ENCODE measurements at places on chromosomes 7 and 10.

DNA sequence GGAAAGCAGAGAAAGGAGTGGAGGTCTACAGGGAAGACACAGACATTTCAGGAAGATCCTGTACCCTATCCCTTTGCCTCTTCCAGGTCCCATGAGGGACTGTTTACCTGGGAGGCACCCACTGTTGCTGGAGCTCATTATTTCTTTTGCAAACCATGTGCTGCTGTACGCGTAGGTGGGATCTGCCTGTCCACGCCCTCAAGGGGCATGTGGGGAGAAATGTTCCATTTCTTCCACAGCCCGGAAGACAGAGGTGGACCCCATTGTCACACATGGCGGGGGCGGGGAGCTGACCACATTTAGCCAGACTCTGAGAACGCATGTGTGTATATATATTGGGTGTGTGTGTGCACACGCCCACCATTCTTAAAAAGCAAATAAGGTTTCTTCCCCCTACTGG is 2.0 kb downstream of the PLXNA4 start:
- no peak for DNase-seq

- DNase-seq, result no peak
Measured at GRCh38 chr7:24216576-24217125, 67.3 kb upstream of the NPY start.

DNA sequence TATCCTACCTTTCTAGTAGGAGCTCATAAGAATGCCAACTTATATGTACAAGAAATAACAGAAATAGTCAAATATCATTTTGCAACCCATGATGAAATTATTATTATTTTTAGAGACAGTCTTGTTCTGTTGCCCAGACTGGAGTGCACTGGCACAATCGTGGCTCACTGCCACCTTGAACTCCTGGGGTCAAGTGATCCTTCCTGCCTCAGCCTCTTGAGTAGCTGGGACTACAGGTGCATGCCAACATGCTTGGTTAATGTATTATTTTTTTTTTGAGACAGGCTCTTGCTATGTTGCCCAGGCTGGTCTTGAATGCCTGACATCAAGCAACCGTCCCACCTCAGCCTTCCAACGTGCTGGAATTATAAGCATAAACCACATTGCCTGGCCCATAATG is 44.8 kb downstream of the TNPO3 start:
- DNase-seq, result no peak

DNA sequence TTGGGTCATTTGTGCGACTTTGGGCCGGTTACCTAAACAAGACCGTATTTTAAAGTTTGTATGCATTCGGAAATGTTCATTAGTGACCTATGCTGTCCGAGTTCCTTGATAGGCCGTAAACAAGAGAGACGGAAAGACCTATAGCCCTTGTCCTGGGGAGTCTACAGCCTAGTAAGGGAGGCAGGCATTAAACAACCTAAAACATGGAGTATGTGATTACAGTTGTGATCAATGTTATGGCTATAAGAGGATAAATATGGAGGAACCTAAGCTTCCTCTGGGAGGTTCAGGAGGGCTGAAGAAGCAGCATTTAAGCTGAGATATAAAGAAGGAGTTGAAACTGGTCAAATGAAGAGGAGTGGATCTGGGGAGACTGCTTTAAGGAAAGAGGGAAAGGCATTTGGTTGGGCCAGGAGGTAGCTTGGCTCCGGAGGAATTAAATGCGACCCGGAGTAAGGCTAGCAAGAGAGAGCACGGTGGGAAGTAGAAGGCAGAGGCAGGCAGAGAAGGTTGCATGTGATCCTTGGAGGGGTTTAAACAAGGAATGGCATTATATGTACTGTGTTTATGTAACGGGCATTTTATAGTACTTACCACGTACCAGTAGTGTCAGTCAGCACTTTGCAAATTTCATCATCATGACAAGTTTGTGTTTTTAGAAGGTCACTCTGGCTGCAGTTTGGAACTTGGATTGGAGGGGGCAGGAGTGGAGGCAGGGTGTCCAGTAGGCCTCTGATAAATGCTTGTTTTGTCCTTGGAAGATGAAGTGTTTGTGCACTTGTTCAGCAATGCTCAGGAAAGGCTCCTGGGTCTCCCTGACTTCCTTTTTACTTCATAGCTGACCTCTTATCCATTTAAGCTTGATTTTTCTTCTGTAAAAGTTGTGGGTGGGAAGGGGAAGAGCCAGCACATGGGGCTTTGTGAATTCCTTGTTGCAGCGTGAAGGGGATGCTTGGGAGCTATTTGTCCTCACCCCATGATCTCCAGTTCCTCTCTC is 1.0 kb upstream of the AVPI1 start:
- DNase-seq, result peak; percentile 37

DNA sequence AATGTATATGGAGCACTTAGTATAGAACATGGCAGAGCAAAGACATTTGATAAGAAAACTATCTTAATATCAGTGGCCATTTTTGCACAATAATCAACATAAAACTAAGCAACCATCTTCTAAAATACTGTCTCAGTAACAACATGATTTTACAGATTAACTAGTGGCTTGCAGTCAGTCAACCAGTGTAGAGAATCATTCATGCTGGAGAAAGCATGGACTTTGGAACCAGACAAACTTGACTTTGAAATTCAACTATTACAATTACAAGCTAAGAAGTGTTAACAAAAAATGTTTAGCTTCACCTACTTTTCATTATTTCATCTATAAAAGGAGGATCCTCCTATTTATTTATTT is 27.7 kb downstream of the CUBN start:
- DNase-seq, result peak; percentile 14

DNA sequence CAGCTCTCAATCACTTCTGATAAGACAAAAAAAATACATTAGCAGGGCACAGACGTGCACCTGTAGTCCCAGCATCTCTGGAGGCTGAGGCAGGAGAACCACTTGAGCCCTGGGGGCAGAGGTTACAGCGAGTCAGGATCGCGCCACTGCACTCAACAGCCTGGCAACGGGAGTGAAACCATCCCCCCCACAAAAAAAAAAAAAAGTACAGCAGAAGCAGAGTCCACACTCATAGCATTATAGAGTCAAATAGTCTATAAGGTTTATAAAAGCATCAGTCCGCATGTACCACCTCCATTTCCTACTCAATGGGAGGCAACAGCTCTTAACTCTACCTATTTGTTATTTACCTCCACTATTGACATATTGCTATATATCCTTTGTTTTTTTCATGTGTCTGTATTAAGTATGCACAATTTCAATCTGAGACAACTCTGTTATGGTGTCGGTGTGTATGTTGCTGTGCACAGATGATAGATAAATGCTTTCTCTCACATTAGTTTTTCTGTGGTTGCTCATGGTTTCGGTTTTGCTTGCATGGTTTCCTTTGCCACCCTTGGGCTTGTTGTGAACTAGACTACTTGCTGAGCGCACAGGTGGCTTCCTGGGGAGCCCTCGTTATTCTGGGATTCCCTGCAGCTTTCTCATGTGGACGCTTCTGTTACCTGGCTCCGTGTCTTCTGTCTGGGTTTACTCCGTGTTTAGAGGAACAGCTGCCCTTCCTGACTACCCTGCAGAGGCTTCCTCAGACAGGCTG is 40.4 kb downstream of the PROSER2 start:
- DNase-seq, result no peak

DNA sequence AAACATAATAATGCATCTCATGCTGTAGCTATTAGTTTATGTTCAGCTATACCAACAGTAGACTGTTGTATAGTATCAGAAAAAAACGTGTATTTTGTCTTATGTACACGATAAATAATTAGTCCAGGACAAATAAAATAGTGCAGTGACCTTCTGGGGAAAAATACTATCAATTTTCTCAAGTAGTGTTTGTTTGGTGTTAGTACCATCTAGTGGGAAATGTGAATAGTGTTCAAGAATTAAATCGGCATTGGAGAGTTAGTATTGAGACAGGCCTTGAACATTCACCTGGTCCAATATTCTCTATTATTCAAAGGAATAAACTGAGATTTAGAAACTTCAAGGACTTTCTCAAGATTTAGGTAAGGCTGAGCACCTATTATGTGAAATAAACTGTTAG is 21.7 kb upstream of the OR2A5 start:
- DNase-seq, result peak; percentile 26

DNA sequence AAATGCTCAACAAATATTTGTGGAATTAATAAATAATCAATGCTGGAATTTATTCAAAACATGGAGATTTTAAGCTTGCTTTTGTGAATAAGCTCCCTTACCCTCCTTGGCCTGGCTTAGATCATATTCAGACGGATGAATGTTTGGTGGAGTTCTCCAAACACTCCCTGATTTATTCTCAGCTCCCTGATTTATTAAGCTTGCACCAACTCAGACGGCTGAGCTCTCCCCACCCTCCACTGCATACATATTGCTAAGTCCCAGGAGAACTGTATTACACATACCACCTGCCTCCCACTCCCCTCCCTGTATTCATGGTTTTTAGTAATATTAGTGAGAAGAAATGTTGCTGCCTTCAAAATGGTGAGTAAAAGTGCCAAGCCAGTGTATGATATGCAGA is 1057.5 kb downstream of the SORCS3 start:
- DNase-seq, result no peak

DNA sequence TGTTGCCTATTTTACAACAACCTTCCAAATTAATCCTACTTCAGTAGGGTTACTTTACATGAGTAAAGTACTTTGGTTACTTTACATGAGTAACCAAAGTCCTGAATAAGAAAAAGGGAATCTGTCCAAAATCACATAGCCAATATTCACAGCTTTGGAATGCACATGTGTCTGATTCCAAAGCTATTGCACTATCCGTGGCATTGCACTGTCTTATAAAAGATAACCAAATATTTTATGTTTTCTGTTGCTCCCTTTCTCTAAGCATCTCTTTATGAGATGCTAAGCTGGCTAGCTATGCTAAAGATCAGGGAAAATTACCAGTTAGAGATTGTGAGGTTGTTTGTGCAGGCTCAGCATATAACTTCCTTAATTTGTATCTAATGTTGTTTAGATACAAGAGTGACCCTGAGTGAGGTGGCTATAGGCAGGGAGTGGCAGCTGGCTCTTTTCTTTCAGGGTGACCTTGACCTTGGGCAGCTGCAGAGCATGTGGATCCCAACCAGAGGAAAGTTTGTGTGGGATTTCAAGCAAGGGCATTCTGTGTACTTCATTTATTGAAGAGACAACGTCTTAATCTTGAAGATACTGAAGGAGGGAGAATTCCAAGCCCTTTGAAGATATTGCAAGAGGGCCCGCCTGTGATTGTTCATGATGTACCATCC is 366.1 kb upstream of the ANKRD30A start:
- DNase-seq, result no peak

DNA sequence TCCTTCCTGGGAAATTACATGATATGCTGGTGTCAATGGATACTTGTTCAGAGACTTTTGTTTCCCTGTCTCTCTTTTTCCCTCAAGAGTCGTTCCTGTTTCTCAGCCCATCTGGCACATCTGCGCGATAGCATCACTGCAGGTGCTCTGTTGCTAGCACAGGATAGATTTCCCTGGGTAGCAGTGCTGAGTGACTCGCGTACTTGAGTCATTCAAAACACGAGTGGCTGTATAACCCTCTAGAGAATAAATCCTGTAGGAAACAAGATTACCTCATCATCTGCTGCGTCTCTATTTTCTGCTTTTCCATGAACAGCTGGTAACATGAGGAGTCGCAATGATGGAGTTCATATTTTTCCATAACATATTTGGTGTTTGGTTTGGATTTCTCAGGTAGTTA is 452.0 kb upstream of the FZD8 start:
- DNase-seq, result no peak

- DNase-seq, result no peak
Measured at GRCh38 chr7:41503438-41503837, 199.5 kb downstream of the INHBA start.

GRCh38 chr10:127948791-127949190 is 41.9 kb downstream of the PTPRE start:
- no peak for DNase-seq

DNA sequence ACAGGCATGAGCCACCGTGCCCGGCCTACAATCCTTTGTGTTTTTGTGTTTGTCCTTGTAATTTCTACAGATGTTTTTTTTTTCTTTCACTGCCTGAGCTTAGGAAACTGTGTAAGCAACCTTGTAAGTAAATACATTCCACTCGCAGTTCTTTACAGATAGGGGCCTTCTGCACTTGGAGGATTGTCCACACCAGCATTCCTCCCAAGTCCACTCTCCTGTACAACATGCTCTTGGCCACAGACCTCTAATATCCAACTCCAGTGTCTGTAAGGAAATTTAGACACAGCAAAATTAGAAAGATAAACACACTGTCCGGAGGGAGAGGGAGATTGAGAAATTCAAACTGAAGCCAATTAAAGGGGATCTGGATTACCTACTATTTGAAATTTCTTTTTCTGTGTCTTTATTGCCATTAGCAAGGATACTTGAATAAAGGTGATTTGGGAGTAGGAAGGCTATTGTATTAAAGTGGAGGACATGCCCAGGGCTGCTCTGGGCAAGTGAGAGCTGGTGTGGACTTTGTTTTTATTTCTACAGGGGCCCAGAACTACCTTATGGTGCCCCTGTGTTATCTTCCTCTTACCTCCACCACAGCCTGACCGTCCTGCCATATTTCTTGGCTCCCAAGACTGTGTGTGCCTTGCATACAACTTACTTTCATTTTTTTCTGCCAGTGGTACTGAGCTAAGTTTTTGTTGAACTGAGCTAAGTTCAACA is 9.7 kb downstream of the MXI1 start:
- no peak for DNase-seq

DNA sequence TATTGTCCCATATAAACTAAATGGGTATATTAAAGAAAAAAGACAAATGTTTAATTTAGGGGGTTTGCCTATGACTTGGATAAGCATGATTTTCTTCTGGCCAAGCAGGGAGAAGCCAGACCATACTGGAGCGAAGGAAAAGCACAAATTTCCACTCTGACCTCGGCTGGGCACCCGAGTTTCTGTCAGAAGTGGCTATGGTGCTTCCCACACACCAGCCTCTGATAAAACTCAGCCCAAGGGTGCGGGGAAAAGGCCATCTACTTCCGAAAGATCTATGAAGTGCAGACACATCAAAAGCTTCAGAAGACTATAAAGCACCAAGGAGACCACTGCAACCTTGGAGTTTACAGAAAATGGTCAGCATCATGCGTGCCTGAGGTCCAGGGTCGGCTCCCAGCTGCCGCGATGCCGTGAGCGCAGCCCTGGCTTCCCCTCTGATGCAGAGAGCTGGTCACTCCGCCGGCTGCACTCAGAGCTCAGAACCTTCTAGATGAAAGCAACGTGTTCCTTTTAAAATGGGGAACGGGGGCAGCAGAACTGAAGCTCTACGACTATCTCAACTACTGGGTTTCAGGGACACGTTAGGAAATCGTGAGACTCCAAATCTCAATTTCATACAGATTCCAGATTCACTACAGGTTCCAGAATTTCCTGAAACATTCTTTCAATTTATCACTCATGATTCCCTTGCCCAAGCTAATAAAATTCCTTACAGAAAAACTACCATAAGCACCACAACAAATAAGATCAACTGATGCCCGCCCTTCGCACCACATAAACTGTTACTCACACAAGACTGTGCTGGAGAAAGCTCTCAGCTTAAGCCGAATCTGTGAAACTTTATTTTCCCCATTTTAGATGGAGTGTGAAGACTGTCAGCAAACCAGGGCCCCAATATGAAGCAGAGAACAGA is 84.5 kb downstream of the DIP2C start:
- no peak for DNase-seq

- DNase-seq, result peak; percentile 3
Measured at GRCh38 chr10:96047004-96047649, 3.7 kb downstream of the CCNJ start.

- DNase-seq, result no peak
Measured at GRCh38 chr10:112344261-112344660, 29.7 kb upstream of the ACSL5 start.

- DNase-seq, result peak; percentile 40
Measured at GRCh38 chr10:66925896-66926715, at the start of gene LRRTM3. LRRTM3 (plus strand) TSS chr10:66926036.

- no peak for DNase-seq
Measured at GRCh38 chr7:99403764-99404163, 4.6 kb downstream of the PDAP1 start.

All from SW480 (cell line).